Cardiac muscle cell (in vitro differentiated cells and primary cell): ENCODE measurements at places on chromosomes 3 and 15. TPM values are rescaled to one million over a fixed set of nuclear protein-coding genes. Genes with fewer than 3 reads are reported as not detected.

- no peak for DNase-seq
These were observed 260.9 kb downstream of the CHST2 start for GRCh38 chr3:143380449-143380848.

- no peak for DNase-seq
These were observed 345.8 kb upstream of the ADAMTS9 start for GRCh38 chr3:65033576-65033975.

DNA sequence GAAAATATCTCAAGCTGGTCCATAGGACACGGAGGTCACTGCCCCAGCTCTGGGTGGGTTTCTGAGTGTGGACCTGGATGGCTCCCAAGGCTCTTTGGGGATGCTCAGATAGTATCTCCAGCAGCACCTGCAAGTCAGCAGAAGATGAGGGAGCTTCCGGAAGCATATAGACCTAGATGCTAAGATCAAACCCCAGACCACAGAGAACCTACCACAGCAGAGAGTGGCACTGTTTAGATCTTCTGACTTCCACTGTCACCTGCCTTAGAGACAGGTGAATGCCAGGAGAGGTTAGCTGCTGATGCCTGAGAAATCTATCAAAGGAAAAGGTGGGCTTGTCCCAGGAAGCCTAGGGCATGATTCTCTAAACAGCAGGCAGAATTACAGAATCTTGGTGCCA is 105.7 kb upstream of the TRPM1 start:
- DNase-seq = no peak

GRCh38 chr3:39136533-39137434 is 16.6 kb downstream of the CSRNP1 start:
- DNase-seq = no peak

GRCh38 chr3:156787001-156787400 is 39.2 kb upstream of the LEKR1 start:
- DNase-seq = no peak

DNA sequence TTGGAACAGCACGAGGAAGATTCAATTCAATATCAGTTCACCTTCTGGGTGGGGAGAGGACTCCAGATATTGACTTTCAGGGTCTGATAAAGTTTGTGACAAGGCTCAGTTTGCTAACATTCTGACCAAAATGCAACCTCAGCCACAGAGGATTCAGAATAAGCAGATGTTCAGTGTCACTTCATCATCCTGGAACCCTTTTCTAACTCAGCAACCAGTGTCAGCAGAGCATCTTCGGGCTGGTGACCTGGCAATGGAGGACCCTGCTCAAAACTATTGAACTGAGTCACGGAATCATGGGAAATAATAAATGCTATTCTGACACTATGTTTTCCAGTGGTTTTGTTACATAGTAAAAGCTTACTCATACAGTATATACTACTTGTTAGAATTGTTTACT is 433.4 kb upstream of the CFAP20DC start:
- no peak for DNase-seq

- DNase-seq = peak; percentile 58
These were observed 34.3 kb downstream of the CCR3 start for GRCh38 chr3:46276497-46277099.

GRCh38 chr3:14429237-14429636 is 26.8 kb downstream of the SLC6A6 start:
- DNase-seq = no peak

GRCh38 chr15:75145027-75145841 is 56.4 kb upstream of the C15orf39 start:
- no peak for DNase-seq

- DNase-seq = peak; percentile 26
These were observed 1.1 kb downstream of the SEC13 start for GRCh38 chr3:10319804-10320203.

GRCh38 chr15:73607843-73608242 is 25.3 kb downstream of the NPTN start:
- DNase-seq = no peak

DNA sequence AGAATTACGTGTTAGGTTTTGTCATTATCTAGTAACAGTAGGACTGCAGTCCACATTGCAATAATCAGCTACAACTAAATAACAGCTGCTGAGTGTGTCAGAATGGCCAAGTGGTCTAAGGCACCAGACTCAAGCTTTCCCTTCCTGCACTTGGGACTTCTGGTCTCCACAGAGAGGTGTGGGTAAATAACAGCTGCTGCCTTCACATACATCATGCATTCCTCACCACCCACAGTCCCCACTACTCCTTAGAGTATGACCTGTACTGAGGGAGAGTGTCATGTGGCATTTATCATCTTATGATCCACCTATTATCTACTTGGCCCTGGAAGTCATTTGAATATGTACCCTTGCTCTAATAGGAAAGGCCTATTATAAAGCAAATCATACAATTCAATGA is 22.2 kb upstream of the ZMAT3 start:
- peak; percentile 12 for DNase-seq

DNA sequence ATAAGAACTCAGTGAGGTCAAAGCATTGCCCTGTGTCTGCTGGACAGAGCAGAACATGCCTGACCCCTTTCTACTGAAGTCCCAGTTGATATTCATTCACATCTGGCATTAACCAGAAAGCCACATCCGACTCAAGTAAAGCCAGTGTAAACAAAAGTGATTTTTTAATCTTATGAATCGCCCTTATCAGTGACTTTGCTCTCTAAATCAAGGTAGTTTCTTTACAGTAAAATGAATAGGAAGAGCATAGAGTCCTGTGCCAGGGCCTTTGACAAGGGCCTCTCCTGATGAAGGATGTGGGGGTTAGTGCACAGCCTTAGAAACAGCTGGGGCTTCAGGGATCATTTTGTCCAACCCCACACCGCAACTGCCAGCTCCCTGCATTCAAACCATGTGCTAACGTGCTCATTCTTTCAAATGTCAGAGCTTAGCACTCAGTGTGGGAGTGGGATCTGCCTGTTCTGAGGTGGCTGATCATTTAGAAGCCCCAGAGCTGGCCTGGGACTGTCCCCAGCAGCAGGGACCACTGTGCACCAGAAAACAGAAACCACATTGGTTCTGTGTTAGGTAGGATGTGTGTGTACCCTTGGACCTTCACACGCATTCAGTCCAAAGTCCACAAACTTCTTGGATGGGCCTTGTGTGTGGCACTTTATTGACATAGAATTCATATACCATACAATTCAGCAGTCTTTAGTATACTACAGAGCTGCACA is 55.3 kb downstream of the CCR4 start:
- DNase-seq = no peak

- DNase-seq = no peak
These were observed 64.2 kb downstream of the OXNAD1 start for GRCh38 chr3:16329036-16329825.

- DNase-seq = peak; percentile 40
These were observed 30.0 kb downstream of the CCNL1 start for GRCh38 chr3:157129803-157130466.

GRCh38 chr3:4883011-4883410 is 96.2 kb upstream of the BHLHE40 start:
- no peak for DNase-seq

GRCh38 chr3:9797196-9797945 is 4.5 kb downstream of the ARPC4 start:
- DNase-seq = no peak

GRCh38 chr3:11099306-11099705 is 55.0 kb upstream of the HRH1 start:
- no peak for DNase-seq

DNA sequence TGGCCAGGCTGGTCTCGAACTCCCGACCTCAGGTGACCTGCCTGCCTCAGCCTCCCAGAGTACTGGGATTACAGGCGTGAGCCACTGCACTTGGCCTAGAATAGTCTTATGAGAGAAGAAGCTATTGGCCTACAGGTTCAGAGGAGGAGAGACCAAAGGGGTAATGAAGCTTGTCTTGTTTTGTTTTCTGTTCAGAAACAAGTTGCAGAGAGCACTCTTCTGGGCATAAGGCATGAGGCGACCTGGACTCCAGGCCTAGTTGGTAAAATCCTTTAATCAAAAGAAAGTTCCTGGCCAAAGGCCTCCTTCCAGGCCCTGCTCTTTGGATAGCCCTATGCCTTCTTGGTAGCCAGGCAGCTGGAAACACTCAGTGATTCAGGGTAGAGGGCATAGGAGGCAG is 87.3 kb upstream of the SKOR1 start:
- no peak for DNase-seq

GRCh38 chr15:41968701-41969100 is 3.7 kb downstream of the EHD4 start:
- no peak for DNase-seq

- no peak for DNase-seq
These were observed 327.7 kb upstream of the LMCD1 start for GRCh38 chr3:8173892-8174291.

DNA sequence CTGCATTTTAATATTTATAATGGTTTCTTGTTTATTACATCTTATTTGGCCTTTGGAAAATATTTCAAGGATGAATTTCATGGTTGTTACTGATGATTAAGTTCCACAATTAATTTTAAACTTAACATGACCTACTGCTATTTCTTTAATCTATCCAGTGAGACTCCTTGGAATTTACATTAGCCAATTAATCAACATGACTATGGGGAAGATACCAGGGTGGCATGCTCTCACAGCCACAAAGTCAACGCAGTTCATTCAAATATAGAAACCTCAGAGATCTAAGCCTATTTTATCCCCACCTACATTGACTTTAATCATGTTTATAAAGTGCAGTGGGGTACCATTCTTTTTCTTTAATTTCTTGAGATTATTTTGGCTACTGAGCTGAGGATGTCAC is 43.6 kb upstream of the PDZRN3 start:
- no peak for DNase-seq

DNA sequence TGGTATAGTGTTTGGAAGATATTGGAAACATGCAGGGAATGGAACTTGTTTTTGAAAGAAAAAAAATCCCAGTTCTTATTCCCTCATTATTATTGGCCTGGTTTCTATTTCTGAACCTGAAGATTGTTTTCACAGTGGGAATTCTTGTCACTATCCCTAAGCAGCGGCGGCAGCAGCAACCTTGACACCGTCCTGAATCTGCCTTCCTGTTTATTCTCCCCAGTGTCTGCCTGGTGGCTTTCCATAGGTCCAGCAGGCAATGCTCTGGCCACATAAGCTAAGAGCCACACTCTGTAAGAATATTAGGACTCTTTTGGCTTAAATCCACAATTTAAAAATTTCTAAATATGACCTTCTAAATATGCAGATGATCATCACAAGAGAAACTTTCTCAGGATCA is 178.0 kb downstream of the PLCL2 start:
- DNase-seq = no peak

GRCh38 chr3:62211675-62212429 is 161.5 kb downstream of the FEZF2 start:
- no peak for DNase-seq

DNA sequence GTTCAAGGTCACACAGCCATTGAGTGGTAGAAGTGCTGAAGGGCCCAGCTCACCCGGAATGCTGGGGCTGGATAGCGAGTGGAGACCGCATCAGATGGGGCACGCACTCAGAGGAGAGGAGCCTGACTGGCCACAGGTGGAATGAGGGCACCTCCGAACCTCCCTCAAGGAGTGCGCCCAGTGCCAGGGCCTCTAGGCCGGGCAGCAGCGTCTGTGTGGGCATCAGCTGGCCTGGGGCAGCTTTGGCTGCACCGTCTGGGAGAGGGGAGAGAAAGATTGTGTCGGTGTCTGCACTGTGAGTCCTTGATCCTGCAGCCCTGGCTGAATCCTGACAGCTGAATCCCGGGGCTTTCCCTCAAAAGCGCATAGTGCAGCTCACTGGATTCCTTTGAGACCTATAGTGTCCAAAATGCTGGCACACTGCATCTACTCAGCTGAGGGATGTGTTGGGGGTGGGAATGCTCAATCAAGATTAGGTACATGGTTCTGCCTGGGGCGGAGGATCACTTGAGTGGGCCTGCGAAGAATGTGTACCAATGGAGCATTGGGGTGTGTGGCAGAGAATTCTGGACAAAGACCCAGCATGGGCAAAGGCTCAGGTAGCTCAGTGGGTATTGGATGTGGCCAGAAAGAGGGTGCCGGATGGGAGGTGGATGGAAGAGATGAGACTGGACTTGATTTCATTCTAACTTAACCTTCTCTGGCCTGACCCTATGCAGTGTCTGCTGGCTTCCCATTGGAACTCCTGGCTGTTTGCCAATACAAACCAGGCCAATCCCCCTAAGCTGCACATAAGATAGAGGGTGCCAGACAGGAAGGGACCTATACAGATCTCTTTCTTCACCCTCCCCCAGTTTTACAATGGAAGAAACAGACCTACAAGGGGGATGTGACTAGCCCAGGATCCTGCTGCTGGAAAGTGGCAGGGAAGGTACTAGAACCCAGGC is 950 bp downstream of the ANKDD1A start:
- no peak for DNase-seq

GRCh38 chr15:89137926-89138325 is 49.7 kb downstream of the ABHD2 start:
- no peak for DNase-seq

DNA sequence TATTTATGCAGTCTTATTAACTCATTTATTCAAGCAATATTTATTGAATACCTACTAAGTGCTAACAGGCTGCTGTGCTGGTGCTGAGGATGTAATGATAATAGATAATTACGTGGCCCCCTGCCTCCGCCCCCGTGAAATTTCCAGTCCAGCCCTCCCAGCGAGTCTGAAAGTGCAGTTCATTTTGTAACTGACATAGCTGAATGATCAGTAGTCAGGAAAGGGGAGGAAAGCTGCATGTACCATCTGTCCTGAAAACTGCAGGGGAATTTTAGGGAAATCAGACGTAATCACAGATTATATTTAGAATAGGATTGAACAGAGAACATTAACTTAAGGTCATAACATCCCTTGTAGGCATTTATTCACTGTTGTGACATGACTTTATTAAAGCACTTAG is 736.8 kb downstream of the MCTP2 start:
- DNase-seq = no peak

FANCD2OS gene
- total RNA-seq = not detected in 2 replicates

CSTA gene
- not detected in 2 replicates for total RNA-seq

WNT7A gene
- total RNA-seq = not detected in 2 replicates

SCN11A gene
- 0.28 and 0.60 TPM in 2 replicates for total RNA-seq

APBA2 gene
- 25.9 and 33.2 TPM in 2 replicates for total RNA-seq

CLDN1 gene
- 0.18 and 0.48 TPM in 2 replicates for total RNA-seq

BFSP2 gene
- not detected in 2 replicates for total RNA-seq

GAP43 gene
- total RNA-seq = 2.1 and 6.4 TPM in 2 replicates

ESYT3 gene
- 0.95 and 6.3 TPM in 2 replicates for total RNA-seq

MAP3K13 gene
- total RNA-seq = 18.0 and 19.1 TPM in 2 replicates

CYP8B1 gene
- total RNA-seq = not detected in 2 replicates

RUBCN gene
- 32.2 and 46.2 TPM in 2 replicates for total RNA-seq

C3orf33 gene
- 4.5 and 5.5 TPM in 2 replicates for total RNA-seq

CLSTN2 gene
- 5.0 and 7.0 TPM in 2 replicates for total RNA-seq

MRPS22 gene
- 63.4 and 71.1 TPM in 2 replicates for total RNA-seq

CPLX3 gene
- not detected in 2 replicates for total RNA-seq

ISLR gene
- total RNA-seq = 1.6 and 4.1 TPM in 2 replicates

AHSG gene
- total RNA-seq = not detected in 2 replicates

GPD1L gene
- 16.2 and 20.1 TPM in 2 replicates for total RNA-seq

FBXW12 gene
- 0.51 TPM in 1 of 2 replicates, not detected in the other for total RNA-seq

CIAO2A gene
- 115 and 126 TPM in 2 replicates for total RNA-seq

OR5H14 gene
- not detected in 2 replicates for total RNA-seq

ECE2 gene
- total RNA-seq = not detected in 2 replicates

ZNF80 gene
- not detected in 2 replicates for total RNA-seq

LTF gene
- not detected in 2 replicates for total RNA-seq
